ENCODE measurements at places on chromosomes 11 and 22.

GRCh38 chr11:102564110-102564509, 33.6 kb upstream of the MMP7 start:
- no peak for DNase-seq

DNA sequence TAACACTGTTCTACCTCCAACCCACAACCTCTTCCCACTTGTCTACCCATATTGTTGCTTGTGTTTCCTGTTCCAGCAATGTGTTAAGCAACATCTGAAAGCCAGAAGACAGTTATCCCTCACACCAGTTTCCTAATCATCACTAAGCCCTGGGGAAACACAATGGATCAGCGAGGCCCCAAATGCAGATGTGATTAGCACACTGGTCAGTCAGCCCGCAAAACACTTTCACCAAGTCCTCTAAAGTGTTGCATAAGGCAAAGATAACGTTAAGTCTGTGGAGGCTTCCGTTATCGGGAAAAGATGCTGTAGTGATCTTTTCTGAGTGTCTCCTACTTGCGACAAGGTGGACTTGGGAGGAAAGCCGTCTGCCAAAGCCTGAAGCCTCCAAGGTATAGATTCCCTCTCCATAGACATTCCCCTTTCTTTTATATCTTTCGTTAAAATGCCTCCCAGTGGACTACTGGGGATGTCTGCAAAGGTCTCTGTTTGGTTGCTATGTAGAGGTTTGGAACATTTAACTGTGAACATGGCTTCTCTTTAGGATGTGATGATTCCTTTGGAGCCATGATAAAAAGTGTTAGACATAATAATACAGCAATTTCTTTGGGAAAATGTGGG, at the start of gene MS4A3:
Gene MS4A3 (plus strand): TSS at position 317 of the 621 bp plus-strand sequence. CDS start 4,496 bp downstream, outside the sequence.
- no peak for DNase-seq

- DNase-seq, result no peak
These were observed 17.4 kb upstream of the DDX17 start for GRCh38 chr22:38523479-38523878.

- no peak for DNase-seq
These were observed 115.9 kb upstream of the CRYBB3 start for GRCh38 chr22:25083807-25084200.

DNA sequence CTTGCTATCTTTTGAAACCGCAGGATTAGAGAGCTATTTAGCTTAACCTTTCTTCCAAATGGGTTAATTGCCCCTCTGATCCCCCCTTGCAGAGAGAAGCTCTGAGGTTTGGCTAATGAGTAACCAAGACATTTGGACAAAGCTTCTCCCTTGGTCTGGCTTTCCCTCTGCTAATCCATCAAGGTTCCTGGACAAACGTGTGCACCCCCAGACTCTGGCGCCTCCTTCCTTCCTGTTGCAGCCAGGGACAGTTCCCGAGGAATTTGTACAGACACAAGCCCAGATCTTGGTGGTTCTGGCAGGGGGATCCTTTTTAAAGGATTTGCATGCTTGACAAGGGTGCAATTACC, 1.6 kb downstream of the KIAA1671 start:
- no peak for DNase-seq

Data from MG63 (cell line).